Mesothelial cell of epicardium (in vitro differentiated cells): ENCODE measurements at places on chromosomes 3 and 15.

- DNase-seq, result no peak
- no peaks in the 10 kb centered on the region for H3K36me3 ChIP-seq
- peaks cover 72% of the 10 kb centered on the region for H3K4me1 ChIP-seq
- H3K27ac ChIP-seq, result peak overlapping the region; percentile 99
- H3K4me3 ChIP-seq, result no peak overlapping the region
- no peaks in the 10 kb centered on the region for H3K27me3 ChIP-seq
Observed at GRCh38 chr15:67134871-67135492, 69.6 kb downstream of the SMAD3 start.

GRCh38 chr3:190491533-190492054 is 22.3 kb upstream of the IL1RAP start:
- peaks cover 7% of the 10 kb centered on the region for H3K4me1 ChIP-seq
- no peak for DNase-seq
- H3K27ac ChIP-seq, result no peak overlapping the region
- H3K36me3 ChIP-seq, result no peaks in the 10 kb centered on the region
- H3K27me3 ChIP-seq, result peaks cover 13% of the 10 kb centered on the region

- no peak overlapping the region for H3K4me3 ChIP-seq
- H3K27me3 ChIP-seq, result no peaks in the 10 kb centered on the region
- no peak for DNase-seq
- no peaks in the 10 kb centered on the region for H3K4me1 ChIP-seq
Observed at GRCh38 chr3:81029861-81030260, 731.6 kb downstream of the GBE1 start.

DNA sequence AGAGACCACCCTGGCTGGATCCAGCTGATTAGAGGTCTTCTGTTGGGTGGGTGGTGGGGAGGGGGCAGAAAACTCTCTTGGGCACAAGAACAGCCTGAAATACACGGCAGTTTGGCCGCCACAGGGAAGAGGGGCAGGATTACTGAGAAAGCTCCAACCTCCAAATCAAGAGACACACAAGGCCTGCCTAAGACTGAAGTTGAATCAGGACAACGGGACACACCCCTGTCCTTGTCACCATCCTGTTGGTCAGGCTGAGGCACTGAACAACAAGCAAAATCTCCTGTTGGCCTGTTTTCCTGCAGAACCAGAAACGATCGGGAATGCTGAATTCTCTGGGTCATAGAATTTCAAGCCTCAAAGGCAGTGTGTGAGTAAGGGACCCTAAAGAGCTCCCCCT is 247.8 kb downstream of the FAM43A start:
- no peaks in the 10 kb centered on the region for H3K27me3 ChIP-seq
- H3K36me3 ChIP-seq, result no peaks in the 10 kb centered on the region
- no peak for DNase-seq
- no peak overlapping the region for H3K4me3 ChIP-seq
